ENCODE measurements at places on chromosomes 3 and 15.

DNA sequence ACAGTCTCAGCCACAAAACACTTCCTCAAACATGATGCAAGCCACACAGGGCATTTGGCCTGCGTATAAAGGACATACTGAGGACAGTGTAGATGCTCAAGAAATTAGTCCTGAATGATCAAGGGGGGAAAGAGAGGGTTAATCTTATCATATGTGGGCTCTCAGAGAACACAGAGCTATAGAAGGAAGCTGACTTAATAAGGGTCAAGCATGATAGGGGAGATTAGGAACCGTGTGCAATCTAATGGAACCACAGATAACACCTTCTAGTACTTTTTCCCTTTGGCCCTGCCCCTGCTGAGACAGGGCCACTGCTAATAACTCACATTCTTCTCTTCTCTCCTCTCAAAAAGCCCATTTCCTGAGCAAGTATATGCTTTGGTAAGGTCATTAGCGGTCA lies 114.1 kb upstream of the ADAMTS9 start:
- DNase-seq: no peak

DNA sequence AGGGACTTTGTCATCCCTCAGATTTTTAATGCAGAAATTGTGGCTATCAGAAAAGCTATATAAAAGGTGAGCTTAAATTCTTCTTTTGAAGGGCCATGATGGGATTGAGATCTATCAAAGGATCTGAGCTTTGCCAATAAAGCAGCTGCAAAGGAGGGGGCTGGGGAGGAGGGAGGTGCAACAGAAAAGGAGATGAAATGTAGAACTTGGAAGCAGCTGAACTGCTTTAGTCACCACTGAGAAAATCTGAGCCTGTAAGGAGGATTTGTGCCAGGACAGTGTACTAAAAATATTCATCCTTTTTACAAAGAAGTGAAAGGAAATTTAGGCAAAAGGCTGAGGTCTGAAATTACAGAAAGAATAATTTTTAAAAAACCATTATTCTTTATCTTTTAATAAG lies 10.4 kb downstream of the TSPAN3 start:
- no peak for DNase-seq

DNA sequence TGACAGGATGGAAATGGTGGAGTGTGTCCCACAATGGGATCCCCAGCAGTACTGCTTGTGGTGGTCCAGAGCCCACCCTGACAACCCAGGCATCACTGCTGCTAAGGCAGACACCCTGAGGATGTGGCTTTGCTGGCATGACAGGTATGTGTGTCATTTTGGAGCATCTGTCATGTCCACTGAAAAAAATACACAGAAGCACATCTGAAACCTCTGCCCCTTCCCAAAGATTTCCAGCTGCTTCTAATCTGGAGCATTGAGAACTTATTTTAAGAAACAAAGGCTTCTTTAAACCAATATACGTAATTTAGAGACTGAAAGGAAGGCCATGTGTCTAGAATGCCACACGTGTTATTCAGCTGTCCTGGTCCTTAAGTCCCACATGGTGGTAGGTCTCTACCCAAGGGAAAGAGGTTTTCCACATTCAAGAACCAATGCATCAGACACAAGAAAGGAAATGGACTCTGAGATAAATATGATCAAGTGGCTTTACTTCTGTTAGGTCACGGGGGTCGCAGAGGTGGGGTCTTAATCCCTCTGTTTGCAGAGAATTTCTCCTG lies 88.3 kb downstream of the PDZRN3 start:
- DNase-seq: no peak

DNA sequence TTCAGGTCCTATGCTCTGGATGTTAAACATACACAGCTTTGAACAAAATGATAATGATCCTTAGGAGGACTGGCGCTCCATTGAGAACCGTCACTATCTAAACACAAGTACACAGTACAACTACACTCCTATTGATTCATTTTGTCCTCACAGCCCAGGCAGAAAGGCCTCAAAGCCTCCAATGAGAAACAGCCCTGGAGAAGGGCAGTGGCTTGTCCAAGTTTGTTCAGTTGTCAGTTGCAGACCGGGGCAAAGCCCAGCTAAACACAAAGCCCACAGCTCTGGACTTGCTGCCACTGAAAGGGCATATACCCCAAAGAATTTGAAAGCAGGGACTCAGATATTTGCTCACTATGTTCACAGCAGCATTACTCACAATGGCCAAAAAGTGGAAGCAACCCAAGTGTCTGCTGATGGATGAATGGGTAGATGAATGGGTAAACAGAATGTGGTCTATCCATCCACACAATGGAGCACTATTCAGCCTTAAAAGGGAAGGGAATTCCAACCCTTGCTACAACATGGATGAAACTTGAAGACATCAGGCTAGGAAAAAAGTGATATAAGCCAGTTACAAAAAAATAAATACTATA lies 34.7 kb downstream of the NUP210 start:
- DNase-seq: no peak

DNA sequence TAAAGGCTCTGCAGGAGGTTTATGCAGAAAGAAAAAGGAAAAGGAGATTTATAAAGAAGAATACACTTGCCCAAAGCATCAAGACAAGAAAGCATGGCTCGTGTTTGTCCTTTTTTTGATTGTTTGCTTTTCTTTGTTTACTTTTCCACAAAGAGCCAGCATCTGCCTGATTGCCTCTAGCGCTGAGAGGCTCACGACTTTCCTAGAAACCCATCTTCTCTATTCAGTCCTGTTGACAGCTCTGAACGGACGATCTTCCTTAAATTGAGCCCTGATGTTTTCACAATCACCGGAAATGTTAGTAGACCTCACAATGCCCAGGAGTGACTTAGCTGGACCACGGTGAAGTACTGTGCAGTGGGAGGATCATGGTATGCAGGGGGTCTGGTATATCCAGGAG lies 12.4 kb downstream of the GP5 start:
- DNase-seq: no peak

DNA sequence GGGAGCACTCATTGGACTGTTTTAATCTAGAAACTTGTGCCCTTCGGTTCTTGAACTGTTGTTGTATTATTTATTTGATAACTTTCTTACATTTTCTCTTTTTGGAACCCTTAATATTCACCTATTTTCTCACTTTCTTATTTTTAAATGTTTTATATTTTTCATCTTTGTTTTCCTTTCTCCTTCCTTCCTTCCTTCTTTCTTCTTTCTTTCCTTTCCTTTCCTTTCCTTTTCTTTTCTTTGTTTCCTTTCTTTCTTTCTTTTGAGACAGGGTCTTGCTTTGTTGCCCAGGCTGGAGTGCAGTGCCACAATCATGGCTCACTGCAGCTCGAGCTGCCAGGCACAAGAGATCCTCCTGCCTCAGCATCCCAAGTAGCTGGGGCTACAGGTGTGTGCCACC lies 108.5 kb downstream of the TBC1D2B start:
- DNase-seq: no peak

DNA sequence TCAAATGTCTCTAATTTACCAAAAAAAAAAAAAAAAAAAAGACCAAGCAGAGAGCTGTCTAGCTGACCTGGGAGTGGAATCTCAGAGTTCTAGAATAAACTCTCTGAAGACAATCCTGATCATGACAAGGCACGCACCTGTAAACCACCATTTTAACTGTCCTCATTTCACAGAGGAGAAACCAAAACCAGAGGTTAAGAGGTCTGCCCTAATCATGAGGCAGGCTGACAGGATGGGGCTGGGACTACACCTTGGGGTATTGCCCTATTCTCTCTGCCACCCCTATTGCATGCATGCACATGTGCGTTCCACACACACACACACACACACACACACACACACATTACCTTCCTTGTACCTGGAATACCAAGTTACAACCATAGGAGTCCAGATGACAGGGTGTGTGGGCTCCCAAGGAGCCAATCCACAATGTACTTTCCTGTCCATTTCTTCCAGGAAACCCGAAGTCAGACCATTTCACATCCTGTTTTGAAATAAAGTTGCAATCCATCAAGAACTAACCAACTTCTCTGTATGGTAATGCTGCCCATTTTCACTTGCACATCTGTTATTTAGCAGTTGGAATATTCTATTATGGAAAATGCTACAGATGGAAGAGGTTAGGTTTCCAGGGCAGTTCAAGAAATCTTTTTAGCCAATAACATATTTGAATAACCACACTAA lies 34.6 kb downstream of the HSPBAP1 start:
- no peak for DNase-seq

GRCh38 chr3:72275331-72275751 lies 490.4 kb upstream of the PROK2 start:
- DNase-seq: no peak

GRCh38 chr3:190560013-190560895 lies 46.4 kb downstream of the IL1RAP start:
- no peak for DNase-seq

DNA sequence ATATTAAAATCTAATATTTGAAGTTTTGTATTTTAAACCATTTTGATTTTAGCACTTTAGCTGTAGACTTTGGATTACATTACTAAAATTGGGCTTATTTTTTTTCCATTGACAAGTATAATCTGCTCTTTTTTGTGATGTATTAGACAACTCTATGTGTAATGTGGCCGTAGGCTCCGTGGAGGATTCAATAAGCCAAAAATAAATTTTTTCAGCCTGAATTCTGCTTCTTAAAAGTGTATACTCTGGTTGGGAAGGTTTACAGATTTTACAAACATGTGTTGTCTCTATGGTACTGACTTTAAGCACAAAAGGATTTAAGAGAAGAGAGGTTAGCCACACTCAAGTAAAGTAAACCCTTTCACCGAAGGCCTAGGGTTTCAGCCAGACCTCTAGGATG lies 110.8 kb downstream of the PLCL2 start:
- DNase-seq: no peak

- peak; percentile 56 for DNase-seq
These were observed 604 bp upstream of the TJP1 start for GRCh38 chr15:29822684-29823459.

- DNase-seq: no peak
These were observed 224.5 kb downstream of the XXYLT1 start for GRCh38 chr3:195046441-195046840.

DNA sequence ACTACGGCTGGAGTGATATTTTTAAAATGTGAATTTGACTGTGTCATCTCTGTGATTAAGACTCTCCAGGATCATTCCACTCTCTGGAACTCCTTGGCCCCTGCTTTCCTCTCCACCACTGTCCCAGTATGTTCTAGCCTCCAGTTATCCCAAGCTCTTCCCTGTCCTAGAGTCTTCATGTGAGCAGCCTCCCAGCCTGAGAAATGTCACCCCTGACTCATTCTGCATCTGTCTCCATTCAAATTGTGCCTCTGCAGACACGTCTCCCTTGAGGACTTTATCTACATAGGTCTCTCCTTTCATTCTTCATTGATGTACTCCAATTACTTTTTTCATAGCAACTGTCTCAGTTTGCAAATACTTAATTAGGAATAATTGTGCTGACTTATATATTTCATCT lies 317.7 kb upstream of the ADAMTS9 start:
- DNase-seq: no peak

GRCh38 chr3:111932946-111933345 lies 45.9 kb upstream of the ABHD10 start:
- DNase-seq: no peak

- no peak for DNase-seq
These were observed 142.7 kb upstream of the SYNPR start for GRCh38 chr3:63135367-63135766.

DNA sequence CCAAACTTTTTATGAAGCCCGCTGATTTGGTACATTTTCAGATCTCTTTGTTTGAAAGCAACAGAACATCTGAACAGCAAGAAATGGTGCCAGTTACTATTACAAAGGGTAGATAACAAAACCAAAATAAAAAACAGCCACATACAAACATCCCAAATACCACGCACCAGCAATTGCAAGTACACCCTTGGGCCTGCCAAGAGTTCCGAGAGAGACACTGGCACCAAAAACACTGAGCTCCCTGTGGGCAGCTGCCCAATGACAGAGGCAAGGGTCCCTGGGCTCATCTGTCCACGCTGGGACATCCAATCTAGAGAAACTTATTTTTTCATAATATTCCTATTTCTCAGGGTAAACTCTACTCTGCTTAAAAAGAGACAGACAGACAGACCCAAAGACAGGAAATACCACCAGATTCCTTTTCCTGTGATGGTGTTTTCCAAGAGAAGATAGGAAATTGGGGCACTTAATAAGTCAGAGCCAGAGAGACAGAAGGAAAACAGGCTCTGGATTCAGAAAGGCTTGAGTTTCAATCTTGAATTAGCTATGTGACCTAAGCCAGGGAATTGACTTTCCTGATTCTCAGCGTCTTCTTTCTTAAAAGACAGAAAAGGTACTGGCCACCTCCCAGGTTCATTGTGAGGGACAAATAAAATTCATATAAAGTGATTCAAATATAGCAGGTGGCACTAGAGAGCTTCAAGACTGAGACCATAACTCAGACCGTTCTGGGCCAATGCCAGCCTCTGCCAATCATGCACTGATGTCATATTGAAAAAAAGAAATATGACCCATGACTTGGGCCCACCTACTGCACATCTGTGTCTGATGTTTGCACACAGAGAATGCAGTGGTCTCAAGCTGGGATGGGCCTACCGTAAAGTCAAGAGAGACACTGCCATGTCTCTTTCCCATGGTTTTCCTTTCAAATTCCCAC lies 61.3 kb downstream of the FOXP1 start:
- no peak for DNase-seq

GRCh38 chr3:169264711-169265110 lies 398.8 kb downstream of the MECOM start:
- DNase-seq: peak; percentile 45

GRCh38 chr15:80891006-80891405 lies 98.6 kb downstream of the MESD start:
- no peak for DNase-seq

- DNase-seq: no peak
These were observed at the start of gene LIPC for GRCh38 chr15:58431221-58432149. Gene LIPC (plus strand): TSS chr15:58431991. CDS start chr15:58432033, 42 bp downstream.

DNA sequence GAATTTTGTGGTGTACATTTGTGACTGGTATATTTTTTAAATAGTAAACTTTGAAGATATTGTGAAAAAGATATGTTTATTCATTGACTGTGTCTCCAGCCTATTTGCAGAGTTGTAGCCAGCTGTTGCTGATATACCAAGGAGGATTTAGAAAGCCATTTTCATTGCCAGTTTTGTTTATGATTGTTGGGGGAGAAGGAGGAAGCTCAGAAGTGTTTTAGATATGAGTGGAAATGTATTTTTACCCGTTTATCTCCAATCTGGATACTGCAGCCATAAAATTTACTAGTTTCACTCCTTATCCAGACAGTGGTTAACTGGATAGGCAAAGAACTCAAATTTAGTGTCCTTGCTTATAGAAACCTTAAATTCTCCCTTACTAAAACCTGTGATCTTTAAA lies 18.8 kb downstream of the ATP11B start:
- DNase-seq: no peak
